Activated CD4-positive, alpha-beta T cell treated with anti-CD3 and anti-CD28 coated beads, Interleukin-10, Interleukin-2, amounts not matched to agents 100 ng/mL and 50 ng/mL, durations not matched to agents 16 hours and 8 hours (primary cell): ENCODE measurements at places on chromosomes 1 and 21.

- DNase-seq = no peak
Observed at GRCh38 chr1:21629971-21630370, 39.2 kb downstream of the RAP1GAP start.

GRCh38 chr1:78369546-78369945 is 121.2 kb upstream of the PTGFR start:
- no peak for DNase-seq

GRCh38 chr1:55211863-55212262 is 3.3 kb downstream of the USP24 start:
- DNase-seq = no peak

DNA sequence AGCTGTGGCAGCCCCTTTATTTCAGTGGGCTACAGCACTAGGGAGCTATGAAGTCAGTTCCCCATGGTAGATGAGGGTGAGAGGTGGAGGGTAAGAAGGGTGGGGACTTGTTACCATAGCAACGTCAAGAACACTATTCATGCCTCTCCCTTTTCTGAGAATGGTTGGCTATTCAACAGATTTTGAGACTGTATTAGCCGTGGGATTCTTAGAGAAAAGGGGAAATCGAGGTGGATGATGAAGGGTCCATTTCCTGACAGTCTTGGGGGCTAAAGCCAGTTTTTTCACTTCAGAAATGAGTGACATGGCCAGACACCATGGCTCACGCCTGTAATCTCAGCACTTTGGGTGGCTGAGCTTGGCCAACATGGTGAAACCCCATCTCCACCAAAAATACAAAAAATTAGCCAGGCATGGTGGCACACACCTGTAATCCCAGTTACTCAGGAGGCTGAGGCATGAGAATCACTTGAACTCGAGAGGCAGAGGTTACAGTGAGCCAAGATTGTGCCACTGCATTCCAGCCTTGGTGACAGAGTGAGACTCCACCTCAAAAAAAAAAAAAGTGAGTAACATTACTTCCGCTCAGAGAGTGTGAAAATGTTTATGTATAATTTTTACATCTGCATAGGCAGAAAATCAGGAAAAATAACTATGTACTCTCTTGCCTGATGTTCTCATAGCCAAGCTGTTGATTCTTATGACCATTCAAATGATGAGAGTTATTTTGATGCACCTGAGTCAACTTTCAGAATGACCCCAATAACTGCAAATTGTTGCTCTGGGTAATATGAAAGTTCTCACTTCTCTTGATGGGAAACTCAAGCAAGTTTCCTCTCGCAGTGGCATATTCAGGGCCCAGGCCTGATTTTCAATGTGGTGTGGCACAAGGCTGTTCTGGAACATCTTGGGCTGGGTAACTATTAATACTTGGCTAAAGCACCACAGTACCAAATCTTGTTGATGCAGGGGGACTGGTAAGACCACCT is 23.2 kb upstream of the RGSL1 start:
- DNase-seq = peak; percentile 17

GRCh38 chr1:36594023-36594422 is 111.3 kb upstream of the CSF3R start:
- no peak for DNase-seq

- DNase-seq = no peak
Observed at GRCh38 chr1:9836632-9836960, 12.8 kb upstream of the CLSTN1 start.

- no peak for DNase-seq
Observed at GRCh38 chr1:234593771-234594504, 16.0 kb downstream of the IRF2BP2 start.
